ENCODE measurements at places on chromosomes 1 and 21.

GRCh38 chr1:200925831-200926230 is 31.1 kb downstream of the INAVA start:
- no peak for DNase-seq

DNA sequence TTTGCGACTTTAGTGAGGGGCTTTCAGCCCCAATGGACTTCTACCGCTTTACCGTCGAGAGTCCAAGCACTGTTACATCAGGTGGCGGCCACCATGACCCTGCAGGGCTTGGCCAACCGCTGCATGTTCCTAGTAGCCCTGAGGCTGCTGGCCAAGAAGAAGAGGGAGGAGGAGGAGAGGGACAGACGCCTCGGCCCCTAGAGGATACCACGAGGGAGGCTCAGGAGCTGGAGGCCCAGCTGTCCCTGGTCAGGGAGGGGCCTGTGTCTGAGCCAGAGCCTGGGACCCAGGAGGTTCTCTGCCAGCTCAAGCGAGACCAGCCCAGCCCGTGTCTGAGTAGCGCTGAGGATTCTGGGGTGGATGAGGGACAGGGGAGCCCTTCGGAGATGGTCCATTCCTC is 8.6 kb upstream of the SLC25A34 start:
- no peak for DNase-seq

DNA sequence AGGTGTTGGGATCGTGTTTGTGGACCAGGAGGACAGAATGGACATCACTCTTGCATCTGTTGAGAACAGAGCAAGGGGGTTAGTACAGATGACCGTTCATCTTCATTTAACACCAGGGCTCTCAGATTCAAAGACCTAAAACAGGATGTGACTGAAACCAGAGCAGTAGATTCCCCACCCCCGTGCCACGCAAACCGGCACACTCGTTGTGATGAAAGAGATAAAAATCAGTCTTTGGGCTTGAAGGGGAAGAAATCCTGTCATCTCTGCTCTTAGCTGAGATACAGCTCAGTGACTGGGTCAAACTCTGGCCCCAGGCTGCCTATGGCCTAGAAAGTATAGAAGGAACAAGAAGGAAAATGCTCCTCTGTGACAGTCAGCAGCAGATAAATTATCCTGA is 146.2 kb upstream of the KRTAP19-8 start:
- DNase-seq, result peak; percentile 57

DNA sequence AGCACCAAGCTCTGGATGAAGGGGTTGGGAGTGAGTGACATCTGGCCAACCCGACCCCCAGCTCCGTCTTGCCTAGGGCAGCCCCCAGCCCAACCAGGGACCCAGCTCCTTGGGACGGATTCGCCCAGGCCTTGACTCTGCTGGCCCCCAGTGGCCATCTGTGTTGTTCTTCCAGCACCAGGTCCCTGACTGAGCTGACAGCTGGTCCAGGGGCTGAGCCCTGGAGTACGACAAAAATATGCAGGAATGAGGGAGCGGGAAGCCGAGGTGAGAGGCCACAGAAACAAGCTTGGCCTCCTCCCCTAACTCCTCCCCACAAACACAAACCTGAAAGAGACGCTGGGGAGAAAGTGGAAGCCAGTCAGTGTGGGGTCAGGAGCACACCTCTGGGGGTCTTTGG is 55.0 kb upstream of the PAX7 start:
- DNase-seq, result peak; percentile 12

Measured in activated CD4-positive, alpha-beta T cell treated with anti-CD3 and anti-CD28 coated beads for 1 hour (primary cell).